NCI-H2227 treated with DMSO at 0.1 percent for 48 hours (cell line): ENCODE measurements at places on chromosomes 6 and 20.

- DNase-seq, result no peak
Measured at GRCh38 chr20:50379049-50379990, 130.9 kb upstream of the PTPN1 start.

GRCh38 chr6:17907406-17908229 lies 79.8 kb downstream of the KIF13A start:
- no peak for DNase-seq

GRCh38 chr6:5937936-5938706 lies 68.6 kb downstream of the NRN1 start:
- DNase-seq, result no peak

GRCh38 chr6:39102071-39102820 lies 12.7 kb downstream of the SAYSD1 start:
- no peak for DNase-seq

GRCh38 chr6:35259948-35260590 lies 534 bp downstream of the ZNF76 start:
- no peak for DNase-seq
